Right ventricle myocardium superior (tissue), 1 donor: ENCODE measurements at places on chromosomes 16 and 17.

DNA sequence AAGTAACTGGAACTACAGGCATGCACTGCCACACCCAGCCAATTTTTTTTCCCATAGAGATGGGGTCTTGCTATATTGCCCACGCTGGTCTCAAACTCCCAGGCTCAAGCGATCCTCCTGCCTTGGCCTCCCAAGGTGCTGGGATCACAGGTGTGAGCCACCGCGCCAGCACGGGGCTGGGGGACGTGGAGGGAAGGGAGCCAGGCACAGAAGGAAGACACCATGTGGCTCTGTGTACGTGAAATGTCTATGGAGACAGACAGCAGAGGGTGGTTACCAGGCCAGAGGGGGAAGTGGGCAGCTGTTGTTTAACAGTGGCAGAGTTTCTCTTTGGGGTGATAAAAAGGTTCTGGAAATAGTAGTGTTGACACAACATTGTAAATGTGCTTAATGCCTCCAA is 4.6 kb upstream of the PIEZO1 start:
- no peak for DNase-seq

DNA sequence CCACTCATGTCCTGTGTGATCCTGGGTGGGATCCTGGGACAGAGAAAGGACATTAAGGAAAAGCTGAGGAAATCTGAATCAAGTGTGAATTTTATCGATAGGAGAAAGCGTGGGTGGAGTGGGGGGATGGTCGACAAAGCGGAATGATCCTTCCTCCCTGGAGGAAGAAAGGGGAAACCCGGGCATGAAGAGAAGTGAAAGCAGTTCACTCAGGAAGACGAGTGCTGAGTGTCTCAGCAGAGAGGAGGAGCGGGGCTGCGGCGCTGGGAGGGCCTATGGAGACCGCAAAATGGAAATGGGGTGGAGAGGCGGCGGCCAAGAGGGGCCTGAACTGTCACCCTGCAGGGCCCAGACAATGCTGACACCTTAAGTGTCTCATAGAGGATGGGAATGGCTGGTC is 8.7 kb downstream of the ZDHHC7 start:
- peak; percentile 77 for DNase-seq

- DNase-seq = peak; percentile 28
These were observed 84.4 kb upstream of the PLCG2 start for GRCh38 chr16:81694494-81695280.

DNA sequence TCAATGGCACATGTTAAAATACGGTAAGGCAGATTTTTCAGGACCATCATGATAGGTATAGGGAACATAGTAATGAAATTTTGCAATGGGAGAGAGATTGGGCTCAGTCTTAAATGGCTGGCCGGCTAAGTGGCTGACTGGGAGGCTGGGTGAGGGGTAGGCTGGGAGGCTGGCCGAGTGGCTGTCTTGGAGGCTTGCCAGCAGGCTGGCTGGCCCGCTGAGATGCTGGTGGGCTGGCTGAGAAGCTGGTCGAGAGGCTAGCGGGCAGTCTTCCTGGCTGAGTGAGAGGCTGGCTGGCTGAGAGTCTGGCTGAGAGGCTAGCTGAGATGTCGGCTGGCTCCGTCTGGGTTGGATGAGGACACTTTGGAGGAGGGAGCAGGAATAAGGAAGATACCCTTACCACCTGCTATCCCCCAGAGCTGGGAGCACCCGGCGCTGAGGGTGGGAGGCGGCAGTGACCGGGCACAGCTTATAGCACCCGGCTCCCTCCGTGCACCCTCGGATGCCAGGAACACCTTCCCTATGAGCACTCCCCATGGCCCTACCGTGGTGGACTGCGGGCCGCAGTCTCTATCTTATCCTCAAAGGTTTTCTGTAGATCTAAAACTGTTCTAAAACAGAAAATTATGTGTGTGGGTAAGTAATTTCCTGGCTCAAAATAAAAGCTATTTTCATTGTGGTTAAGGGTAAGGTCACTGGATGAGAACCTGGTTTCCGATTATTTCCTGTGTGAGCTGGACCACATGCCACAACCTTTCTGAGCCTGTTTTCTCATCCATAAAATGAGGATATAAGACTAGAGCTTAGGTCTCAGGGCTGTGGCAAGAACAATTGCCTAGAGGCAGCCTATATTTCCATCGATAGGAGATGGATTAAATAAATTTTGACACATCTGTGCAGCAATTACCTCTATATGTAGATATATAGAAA is 34.5 kb upstream of the TMC5 start:
- DNase-seq = no peak

GRCh38 chr16:85552980-85553435 is 60.1 kb upstream of the GSE1 start:
- no peak for DNase-seq

DNA sequence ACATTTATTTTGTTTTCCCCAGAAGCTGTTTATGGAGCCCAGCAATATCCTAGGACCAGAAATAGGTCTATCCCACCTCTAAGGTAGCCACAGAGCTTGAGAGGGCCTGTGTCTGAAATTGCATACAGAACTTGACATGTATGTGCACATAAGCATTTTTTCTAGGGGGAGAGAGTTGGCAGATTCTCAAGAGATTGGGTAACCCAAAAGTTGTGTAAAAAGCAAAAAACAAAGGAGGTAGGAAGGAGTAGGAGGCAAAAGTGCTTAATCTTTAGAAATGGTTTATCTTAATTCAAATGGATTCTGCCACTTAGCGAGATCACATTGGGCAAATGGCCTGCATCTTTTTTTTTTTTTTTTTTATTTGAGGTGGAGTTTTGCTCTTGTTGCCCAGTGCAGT is 3.5 kb downstream of the PLK1 start:
- no peak for DNase-seq

DNA sequence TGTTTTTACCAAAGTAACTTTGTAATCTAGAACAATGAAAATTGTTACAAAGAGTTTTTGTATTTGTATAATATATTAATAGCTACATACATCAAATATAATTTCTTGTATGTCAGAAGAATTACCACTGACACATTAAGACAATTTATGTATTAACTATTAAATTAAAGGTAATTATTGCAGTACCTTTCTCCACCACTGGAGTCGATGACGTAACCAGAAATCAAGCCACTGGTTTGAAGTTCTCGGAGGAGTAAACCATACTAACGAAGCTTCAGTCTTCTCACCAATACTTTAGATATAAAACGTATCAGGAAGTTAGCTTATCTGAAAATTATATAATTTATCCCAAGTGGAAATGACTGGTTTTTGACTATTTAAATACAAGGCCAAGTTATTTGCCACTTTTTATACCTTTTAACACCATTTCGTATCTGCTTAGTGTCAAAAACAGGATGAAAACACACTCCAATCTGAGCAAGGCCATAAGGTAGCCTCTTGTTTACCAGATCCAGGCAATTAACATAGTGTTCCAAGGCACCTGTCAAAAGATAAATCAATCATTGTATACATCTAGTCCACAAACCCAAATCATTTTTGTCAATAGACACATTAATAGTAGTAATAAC is 4.3 kb downstream of the POLG2 start:
- DNase-seq = no peak

GRCh38 chr17:60508384-60508980 is 17.6 kb downstream of the APPBP2 start:
- no peak for DNase-seq

- no peak for DNase-seq
These were observed 266.7 kb downstream of the SOX9 start for GRCh38 chr17:72387487-72387886.

DNA sequence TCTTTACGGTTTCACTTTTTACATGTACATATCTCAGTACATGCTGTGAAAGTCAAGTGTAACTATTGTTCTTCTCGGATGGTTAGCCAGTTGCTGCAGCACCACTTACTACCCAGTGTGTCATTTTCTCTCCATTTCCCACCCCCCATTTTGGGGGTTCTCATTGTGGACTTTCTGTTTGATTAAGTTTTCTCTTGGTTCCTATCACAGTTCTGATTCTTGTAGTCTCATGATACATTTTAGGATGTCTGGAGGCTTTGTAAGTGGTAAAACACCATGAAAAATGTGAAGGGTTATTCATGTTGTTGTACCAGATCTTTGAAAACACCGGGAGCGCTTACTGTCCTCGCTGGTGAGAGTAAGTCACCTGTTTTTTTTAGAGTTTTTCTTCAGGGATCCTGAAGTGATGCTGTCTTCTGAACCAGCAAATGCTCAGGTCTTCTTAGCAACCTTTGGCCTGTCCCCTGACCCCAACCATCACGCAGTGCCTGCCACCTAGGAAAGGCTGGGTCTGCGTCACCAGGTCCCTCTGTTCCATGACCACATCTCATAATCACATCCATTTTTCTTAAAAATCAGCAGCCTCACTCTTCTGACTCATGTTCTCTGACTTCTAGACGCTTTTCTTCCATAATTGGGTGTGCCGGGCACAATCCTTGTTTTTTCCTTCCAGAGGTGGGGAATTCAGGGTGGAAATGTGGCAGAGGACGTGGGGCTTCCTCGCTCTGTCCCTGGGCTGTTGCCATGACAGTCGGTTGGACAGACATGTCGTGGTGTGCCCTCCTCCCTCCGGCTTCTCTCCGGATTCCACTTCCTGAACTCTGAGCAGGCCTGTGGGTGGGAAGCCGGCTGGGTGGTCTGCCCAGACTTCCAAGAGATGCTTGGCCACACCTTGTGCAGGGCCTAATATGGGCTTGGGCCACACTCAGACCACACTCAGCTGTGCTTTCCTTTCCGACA is 102.6 kb downstream of the NTN1 start:
- no peak for DNase-seq

DNA sequence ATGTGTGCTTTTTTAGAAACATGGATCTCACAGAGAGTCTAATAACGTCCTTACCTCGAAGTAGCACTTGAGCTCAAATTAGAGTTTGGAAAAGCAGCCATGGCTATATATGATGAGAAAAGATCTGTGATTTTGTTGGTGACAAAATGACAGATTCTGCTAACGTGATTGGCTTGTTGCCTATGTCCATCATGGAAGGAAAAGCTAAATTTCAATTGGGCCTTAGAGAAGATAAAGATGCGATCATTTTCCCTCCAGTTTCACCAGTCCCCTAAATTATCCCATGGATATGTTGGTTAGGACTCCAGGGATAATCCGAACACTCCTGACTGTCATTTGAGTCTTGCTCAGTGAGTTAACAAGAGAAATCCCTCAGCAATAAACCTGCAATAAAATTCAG is 175.8 kb downstream of the C16orf95 start:
- DNase-seq = no peak

DNA sequence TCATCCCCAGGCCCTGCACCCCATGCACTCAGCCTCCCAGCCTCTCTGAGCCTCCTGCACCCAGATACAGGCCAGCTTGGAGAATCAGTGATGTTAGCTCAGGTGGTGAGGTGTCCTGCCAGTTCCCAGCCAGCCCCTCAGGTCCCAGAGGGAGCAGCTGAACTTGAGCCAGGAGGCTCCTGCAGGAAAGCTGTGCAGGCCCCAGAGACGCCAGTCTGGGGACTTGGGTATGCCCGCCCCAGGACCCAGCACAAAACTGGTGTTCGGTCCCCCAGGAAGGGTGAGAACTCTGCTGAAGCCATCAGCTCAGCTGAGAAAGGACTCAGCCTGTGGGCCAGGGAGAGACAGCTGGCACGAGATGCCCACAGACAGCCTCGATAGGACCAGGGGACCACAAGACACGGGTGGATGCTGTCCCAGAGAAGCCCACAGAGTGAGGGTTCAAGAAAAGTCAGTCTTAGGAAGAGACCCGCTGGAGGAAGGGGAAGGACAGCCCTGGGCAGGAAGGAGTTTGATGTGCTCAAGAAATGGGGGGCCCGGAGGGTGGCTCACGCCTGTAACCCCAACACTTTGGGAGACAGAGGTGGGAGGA is 11.0 kb downstream of the ENDOV start:
- DNase-seq = no peak

GRCh38 chr16:11306997-11307638 is 26.0 kb upstream of the PRM1 start:
- no peak for DNase-seq

GRCh38 chr17:80432350-80432955 is 17.5 kb downstream of the ENDOV start:
- peak; percentile 29 for DNase-seq

DNA sequence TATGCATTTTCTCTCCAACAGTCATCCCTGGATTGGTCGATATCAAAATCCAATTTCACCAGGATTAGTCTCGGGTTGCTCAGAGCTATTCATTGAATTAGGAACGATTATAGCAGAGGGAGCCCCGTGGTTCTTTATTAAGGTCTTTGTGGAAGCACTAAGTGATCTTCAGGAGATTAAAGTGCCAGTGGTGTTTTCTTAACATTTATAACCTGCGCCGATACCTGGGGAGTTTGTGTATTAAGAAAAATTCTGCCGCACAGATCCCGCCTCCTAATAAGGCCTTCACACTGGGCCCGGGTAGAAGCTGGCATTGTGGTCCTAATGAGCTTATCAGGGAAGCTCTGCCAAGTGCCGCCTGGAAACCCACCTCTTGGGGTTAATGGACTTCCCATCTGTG is 238.7 kb downstream of the RBFOX1 start:
- DNase-seq = no peak

DNA sequence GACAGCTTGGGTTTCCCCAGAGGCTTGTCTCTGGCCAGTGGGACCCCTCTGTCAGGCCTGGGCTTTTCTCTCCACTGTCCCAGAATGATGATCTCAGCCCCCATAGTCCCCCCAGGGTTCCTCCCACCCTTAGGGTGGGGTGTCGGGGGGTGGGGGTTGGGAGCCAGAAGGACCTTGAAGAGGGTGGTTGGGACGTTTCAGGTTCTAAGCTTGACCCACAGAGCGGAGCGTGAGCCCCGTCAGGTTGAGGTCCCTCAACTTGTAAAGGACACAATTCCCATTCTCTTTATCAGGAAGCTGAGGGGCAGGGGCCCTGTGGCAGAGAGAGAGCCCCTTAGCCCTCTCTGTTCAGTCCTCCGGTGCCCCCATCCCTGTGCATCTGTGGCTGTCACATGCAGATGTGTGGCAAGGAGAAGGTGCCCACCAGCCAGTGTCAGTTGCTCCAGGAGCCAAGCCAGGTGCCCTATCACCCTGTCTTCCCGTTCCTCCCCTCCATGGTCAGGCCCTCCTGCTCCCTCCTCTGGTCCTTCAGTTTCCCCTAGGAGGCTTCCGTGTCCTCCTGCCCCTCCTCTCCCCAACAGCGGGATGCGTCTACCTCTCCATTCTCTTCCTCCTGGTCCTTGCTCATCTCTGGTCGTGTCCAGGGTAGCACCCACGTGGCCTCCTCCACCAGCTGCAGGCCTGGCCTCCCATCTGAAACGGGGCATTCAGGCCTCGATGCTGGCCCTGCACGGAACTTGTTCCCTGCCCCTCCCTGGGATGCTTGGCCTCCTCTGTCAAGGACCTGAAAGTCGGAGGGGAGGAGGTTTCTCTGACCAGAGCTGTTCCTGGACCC is 1.5 kb upstream of the NTN3 start:
- DNase-seq = no peak

DNA sequence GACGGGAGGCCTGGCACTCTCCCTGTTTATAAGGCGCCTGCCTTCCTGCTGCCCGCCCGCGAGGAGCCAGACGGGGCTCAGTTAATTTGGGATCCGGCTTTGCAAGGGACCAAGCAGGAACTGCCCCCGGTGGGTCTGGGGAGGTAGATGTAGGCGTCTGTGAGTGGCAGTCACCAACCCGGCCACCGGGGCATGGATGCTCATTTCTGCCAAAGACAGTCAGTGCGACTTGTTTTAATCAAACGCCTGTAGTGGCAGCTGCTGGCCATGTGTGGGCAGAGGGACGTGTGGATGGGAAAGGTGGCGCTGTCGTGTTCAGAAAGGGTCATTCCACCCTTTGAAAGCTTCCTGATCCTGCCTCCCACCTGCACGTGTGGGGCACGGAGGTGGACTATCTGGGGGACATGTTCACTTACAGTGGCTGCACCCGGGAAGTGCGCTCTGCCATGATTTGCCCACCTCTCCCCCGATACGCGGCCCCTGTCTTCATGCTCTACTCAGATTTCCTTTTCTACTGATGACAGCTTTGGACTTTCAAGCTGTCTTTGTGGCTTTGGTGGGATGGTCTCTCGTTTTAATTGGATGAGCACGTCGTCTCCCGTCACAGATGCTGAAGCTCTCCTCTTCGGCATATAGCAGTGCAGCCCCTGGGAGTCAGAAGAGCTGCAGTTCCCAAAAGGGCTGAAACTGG is 60.3 kb upstream of the CIBAR2 start:
- DNase-seq = peak; percentile 69
